Germinal center (tissue), 1 donor: ENCODE measurements at places on chromosomes 12 and 14.

DNA sequence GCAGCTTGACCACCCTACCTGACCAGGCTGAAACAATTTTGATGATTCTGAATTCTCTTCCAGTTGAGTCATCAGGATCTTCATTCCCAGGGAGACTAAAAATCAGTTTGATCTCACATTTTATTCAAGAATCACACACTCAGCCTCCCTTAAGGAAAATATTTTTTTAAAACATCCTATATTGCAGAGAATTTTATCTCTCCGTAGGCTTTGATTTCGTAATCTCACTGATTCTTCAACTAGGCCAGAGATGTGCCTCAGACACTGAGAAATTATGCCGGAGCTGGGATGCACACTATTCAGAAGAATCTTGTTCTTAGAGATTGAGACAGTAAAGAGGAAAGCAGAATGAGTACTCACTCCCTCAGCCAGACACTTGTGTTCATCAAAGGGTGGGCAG lies 7.0 kb upstream of the ANO2 start:
- no peak for DNase-seq

- DNase-seq = no peak
Measured at GRCh38 chr12:2335109-2335508, 282.3 kb downstream of the CACNA1C start.

DNA sequence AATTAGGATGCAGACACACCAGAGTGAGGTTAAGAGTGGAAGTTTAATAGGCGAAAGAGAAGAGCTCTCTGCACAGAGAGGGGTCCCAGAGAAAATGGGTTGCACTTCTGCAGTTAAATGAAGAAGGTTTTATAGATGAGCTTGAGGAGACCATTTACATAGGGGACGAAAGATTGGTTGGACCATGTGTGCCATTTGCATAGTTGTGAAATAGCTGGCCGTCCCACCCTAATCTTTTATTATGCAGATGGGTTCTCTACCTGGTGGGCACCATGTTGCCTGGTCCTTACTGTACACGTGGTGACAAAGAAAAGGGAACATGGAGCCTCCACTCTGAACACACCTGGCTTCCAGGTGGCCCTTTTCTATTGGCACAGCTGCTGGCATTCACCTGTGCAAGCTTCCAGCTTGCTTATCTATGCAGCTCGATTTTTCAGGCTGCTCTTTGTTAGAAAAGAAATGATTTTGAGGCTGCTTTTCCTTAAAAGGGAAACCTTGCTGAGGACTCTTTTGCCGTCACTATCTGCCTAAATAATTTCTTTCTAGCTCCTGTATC lies 67.1 kb upstream of the SRSF5 start:
- DNase-seq = no peak

DNA sequence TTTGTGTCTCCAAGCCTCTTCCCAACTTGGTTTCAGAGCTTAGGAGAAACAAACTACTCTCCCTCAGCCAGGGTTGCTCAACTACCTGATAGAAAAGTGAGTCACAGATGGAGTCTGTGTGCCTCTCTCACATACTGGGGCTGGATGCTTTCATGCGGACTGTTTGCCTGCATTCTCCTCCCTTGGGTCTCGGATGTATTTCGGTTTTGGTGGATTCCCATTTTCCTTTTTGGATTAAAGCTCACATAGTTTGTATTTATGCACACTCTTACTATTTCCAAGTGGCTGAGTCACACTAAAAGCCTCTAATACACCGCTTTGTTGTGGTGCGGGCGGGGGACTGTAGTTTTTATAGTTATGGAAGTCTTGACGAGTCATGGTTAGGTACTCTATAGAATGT lies 505.4 kb downstream of the LRFN5 start:
- no peak for DNase-seq

- no peak for DNase-seq
Measured at GRCh38 chr14:90445011-90445410, 48.2 kb downstream of the CALM1 start.

DNA sequence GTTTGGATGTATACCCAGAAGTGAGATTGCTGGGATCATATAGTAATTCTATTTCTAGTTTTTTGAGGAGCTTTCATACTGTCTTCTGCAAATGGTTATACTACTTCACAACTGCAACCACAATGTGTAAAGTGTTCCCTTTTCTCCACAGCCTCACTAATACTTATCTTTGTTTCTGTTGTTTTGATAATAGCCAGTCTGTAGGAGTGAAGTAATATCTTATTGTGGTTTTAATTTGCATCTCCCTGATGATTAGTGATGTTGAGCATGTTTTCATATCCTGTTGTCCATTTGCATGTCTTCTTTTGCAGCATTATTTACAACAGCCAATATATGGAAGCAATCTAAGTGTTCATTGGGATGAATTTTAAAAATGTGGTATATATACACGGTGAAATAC lies 29.9 kb downstream of the GABARAPL1 start:
- no peak for DNase-seq

- DNase-seq = peak; percentile 55
Measured at GRCh38 chr12:67698672-67699581, 50.4 kb downstream of the DYRK2 start.

DNA sequence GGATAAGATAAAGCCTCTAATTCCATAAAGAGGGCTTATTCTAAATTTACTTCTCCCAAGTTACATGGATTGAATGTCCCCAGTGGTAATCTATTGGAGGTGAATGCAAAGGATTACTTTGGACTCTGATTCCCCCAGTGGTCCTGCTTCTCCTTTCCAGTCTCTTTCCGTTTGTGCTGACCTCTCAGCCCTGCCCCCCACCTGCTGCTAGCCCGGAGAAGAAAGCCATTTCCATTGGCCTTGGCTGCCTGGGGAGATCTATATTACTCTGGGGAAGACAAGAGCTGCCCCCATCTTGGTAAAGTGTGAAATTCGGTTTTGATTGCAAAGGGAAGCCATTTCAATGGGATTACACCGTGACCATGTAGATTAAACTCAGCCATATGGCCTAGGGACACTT lies 13.3 kb downstream of the ASCL1 start:
- DNase-seq = no peak
